ENCODE measurements at places on chromosomes 7 and 10.

- no peak for DNase-seq
Observed at GRCh38 chr10:28906934-28907333, 229.6 kb downstream of the BAMBI start.

DNA sequence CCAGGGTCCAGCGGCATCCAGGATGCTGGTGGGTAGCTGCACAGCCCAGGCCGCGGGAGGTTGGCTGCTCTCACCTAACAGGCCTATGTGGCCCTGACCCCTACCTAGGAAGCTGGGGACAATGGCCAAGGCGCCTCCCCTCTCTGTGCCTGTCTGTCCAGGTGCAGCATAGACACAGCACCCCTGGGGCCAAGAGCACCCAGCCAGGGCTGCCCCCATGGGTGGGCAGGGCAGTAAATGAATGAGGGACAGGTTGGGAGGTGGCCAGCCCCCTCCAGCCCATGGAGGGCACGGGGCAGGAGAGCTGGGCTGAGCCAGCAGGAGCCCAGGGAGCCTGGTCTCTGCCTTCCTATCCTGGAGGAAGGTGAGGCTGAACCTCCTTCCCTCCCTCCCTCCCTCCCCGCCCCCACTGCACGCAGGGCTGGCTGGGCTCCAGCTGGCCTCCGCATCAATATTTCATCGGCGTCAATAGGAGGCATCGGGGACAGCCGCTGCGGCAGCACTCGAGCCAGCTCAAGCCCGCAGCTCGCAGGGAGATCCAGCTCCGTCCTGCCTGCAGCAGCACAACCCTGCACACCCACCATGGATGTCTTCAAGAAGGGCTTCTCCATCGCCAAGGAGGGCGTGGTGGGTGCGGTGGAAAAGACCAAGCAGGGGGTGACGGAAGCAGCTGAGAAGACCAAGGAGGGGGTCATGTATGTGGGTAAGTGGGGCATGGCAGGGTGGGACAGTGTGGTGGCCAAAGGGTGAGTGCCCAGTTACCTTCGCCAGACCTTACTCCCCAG is at the start of gene SNCG:
Gene SNCG (plus strand): TSS at position 484 of the 785 bp plus-strand sequence. CDS start 99 bp downstream, at position 583.
- no peak for DNase-seq

DNA sequence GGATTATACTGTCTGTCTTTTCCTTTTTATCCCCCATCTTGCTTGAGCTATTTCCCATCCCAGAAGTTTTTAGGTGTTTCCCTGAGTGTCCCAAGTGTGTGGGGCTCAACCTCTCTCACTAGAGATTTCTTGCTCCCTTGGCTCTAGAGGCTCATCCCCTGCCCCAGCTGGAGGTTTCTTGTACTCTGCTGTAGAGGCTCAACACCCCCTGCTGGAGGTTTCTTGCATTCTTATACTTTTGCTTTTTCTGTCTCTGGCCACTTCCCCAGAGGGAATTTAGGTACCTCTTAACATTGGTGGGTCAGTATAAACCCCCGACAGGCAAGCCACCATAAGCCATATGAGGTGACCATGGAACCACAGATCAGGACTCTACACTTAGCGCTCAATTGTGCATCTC is 114.2 kb upstream of the FAM3C start:
- no peak for DNase-seq

- no peak for DNase-seq
Observed at GRCh38 chr7:48101968-48102367, 12.9 kb downstream of the UPP1 start.

- no peak for DNase-seq
Observed at GRCh38 chr10:49207936-49208487, 19.8 kb upstream of the TMEM273 start.

DNA sequence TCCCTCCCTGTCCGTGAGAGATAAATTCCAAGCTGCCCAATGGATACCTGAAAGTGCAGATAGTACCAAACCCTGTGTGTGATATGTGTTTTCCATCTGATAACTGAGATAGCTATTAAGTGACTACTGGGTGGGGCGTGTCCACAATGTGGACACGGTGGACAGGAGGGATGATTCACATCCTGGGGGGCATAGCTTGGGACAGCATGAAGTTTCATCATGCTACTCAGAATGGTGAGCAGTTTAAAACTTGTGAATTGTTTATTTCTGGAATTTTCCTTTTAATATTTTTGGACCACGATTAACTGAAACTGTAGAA is 158.6 kb downstream of the CREB5 start:
- no peak for DNase-seq

GRCh38 chr7:74452748-74453321 is 871 bp upstream of the GTF2IRD1 start:
- no peak for DNase-seq

DNA sequence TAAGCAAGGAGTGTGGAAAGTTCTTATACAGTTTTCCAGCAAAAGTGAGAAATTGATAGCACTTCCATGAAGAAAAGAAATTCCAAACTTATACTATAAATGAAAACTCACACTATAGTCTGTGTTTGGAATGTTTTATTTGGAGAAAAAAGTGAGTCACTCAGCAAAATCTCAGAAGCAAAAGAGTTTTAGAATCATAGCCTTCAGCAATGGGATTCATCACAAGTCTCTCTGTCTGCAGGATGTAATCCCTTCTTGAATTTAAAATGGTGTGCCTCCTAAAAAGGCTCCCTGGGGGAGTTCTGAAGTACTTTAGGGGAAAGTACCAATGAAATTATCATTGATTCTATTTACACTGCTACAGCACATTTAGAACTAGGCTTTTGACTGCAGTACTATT is 756.4 kb downstream of the XPNPEP1 start:
- no peak for DNase-seq

- DNase-seq, result no peak
Observed at GRCh38 chr7:151754688-151755130, 122.2 kb downstream of the PRKAG2 start.

DNA sequence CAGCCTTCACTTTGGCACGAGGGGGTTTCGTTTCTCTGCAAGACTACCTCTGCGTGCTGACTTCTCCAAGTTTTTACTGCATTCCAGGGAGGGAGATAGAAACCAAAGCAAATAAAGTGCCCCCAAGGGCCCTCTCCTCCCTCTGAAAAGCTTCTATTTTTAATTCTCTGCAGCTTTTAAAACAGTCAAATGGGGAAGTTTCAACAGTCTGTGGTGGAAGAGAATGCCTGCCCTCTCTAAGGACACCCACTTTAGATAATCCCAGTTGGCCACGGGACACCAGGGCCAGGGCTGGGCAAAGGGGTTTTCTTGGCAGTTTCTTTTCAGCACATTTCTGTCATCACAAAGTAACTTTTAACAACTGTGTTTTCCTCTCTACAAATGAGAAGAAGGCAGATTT is 386.7 kb upstream of the NPVF start:
- DNase-seq, result no peak

- DNase-seq, result no peak
Observed at GRCh38 chr10:84539216-84539615, 210.8 kb downstream of the CCSER2 start.

DNA sequence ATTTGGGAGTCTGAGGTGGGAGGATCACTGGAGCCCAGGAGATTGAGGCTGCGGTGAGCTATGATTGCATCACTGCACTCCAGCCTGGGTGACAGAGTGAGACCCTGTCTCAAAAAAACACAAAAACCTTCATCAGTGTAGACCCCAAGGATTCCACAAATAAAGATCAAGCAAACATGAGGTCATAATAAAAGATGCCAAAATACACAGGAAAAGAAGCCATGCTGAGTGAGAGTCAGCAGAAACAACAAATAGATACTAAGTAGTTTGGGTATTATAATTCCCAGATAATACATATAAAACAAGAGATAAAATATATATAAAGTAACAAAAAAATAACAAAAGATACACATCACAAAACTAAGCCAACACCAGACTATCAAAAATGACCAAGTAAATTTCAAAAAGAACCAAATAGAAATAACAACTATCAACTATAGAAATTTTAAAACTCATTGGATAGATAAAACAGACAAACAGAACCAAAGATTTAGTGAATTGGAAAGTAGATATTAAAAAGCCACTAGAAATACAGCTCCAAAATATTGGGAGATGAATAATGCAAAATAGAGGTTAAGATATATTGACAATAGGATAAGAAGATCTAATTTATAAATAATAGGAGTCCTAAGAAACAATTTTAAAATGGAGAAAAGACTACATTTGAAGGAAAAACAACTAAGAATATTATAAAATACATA is 48.9 kb upstream of the FHIP2A start:
- DNase-seq, result no peak

GRCh38 chr10:116670706-116671105 is 50.0 kb downstream of the PNLIPRP2 start:
- DNase-seq, result no peak

GRCh38 chr10:108180878-108181277 is 1016.4 kb upstream of the SORCS1 start:
- no peak for DNase-seq

DNA sequence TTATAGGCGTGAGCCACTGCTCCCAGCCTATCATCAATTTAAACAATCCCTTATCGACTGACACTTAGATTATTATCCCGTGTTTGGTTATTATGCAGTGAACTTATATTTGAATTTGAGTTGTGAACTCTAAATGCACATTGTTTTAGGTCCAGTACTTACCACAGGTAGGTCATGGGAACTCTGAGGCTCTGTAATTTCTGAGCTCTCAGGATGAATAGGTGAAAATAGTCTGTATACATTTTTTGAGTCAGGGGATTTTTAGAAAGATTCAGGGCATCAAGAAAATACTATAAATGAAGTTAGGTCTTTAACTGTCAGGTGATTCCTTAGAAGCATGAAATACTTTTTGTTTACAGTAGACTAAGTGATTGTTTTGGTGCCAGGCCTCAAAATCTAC is 8.8 kb downstream of the CCDC136 start:
- DNase-seq, result no peak

GRCh38 chr10:85048644-85049043 is 720.3 kb downstream of the CCSER2 start:
- DNase-seq, result no peak

- DNase-seq, result no peak
Observed at GRCh38 chr7:141158561-141158960, 84.7 kb downstream of the TMEM178B start.

GRCh38 chr7:80210400-80210799 is 75.8 kb downstream of the GNAI1 start:
- DNase-seq, result no peak

GRCh38 chr10:71632200-71632820 is 87.3 kb downstream of the C10orf105 start:
- DNase-seq, result no peak

Measured in activated CD8-positive, alpha-beta memory T cell treated with anti-CD3 and anti-CD28 coated beads for 1 hour (primary cell).